ENCODE measurements at places on chromosomes 7 and 10.

DNA sequence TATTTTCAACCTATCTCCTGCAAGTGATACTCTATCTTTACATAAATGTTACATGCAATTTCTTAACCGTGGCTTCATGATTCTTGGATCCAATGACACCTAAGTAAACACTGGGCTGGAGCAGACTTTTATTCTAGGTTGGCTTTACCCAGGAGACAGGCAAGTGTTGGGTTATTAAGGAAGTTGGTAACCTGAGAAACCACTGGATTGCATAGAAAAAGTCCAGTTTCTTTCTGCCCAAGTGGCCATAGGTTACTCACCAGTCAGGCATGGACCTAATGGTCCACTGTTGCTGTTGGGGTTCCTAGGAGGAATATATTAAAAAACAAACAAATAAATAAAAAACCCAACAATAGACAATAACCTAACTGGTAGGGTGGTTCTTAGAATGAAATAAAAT, 112.8 kb downstream of the SEMA3D start:
- no peak for DNase-seq

GRCh38 chr7:8507566-8507965, 74.2 kb downstream of the NXPH1 start:
- DNase-seq: no peak

GRCh38 chr10:33233635-33234034, 100.8 kb downstream of the NRP1 start:
- no peak for DNase-seq

DNA sequence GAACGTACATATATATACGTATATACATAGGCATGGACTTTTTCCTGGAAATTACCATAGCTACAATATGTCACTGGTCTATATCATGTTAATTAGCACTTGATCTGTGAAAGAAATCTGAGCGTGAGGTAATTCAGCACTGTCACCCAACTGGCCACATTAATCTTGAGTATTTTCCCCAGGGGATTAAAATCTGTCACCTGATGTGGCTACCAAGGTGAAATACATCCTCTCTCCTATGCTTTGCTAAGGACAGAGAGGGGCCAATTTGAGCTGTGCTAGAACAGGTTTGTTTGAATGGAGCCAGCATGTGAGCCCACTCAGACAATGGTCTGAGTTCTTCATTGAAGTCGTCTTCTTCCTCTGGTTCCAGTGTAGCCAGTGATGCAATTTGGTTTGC, 33.3 kb downstream of the CYCS start:
- no peak for DNase-seq

- no peak for DNase-seq
These were observed 757.1 kb downstream of the SORCS3 start for GRCh38 chr10:105398202-105398601.

GRCh38 chr7:70325509-70326101, 727.3 kb downstream of the AUTS2 start:
- DNase-seq: no peak

All from stimulated activated CD8-positive, alpha-beta memory T cell treated with anti-CD3 and anti-CD28 coated beads, Interleukin-2, amount 100 ng/mL, for 1 hour (primary cell).